ENCODE measurements at places on chromosomes 3 and 15.

- DNase-seq = no peak
Measured at GRCh38 chr15:100346866-100347512, 5.2 kb upstream of the ADAMTS17 start.

DNA sequence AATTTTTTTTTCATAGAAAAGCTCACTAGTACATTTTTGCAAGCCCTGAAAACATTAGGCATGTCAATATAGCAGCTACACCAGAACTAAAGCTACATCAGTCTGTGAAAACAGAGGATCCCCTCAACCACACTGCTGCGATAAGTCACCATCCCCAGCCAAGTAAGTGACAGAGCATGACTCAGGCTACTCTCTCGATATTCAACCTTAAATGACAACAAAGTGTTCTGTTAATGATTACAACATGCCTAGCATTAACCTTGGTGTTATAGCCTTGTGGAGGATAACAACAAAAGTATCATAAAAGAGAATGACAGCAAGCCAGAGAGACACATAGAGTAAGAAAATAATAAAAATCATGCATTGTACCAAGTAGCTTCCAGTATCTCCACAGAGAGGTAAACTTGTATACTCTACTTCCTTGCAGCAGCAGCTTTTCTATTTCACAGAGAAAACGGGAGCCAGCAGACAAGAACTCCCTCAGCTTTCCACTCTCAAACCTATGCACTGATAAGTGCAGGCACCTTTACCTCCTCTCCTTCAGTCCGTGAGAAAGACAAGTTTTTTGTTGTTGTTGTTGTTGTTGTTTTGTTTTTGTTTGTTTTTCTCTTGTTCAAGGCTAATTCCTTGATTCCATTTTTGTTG, 76.6 kb downstream of the GBE1 start:
- no peak for DNase-seq

- no peak for DNase-seq
Measured at GRCh38 chr3:95798628-95799027, 1015.8 kb upstream of the EPHA6 start.

DNA sequence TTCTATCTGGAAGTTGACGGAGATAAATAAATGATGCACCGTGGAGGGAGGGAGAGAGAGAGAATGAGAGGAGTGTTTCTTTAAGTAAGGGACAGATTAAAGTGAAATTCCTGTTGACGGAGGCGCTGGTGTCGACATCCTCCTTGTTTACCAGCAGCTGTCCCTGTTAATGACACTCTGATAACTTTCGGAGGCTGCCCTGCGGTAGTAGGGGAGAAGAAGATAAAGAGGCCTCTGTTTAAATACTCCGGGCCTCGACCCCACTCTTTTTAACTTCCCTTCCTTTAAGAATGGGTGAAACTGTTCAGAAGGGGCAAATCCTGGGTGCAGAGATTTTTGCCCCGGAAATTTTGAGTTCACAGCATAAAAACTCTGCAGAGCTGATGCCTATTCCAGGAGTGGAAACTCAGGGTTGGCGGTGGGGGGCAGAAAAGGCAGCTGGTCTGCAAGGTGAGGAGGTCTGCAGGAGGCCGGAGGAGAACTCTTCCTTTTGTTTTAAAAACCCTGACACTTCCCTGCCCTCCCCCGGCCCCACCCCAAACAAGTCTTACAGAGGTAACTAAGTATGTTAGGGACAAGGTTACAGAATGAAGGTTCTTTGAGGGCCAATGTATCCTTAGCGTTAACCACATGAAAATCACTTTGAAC, 276.6 kb upstream of the NR2F2 start:
- no peak for DNase-seq

DNA sequence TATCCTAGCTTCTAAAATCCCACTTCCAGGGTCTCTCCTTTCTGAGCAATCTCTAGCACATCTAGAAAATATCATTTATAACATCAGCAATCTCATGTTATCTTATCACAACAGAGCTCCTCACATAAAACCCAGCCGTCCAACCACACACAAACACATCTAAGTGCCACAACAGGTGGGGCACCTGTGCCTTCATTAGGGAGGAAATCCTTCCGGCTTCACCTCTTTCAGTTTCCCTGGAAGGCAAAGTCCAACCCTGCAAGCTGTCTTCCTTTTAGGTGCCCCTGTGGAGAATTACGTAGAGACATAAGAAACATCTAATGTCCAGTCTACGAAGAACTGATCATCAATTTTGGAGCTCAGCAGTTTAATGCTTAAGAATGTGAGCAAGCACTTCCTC, 1.6 kb downstream of the ZDHHC3 start:
- DNase-seq = no peak

- DNase-seq = no peak
Measured at GRCh38 chr15:60020736-60021135, 16.6 kb downstream of the FOXB1 start.

DNA sequence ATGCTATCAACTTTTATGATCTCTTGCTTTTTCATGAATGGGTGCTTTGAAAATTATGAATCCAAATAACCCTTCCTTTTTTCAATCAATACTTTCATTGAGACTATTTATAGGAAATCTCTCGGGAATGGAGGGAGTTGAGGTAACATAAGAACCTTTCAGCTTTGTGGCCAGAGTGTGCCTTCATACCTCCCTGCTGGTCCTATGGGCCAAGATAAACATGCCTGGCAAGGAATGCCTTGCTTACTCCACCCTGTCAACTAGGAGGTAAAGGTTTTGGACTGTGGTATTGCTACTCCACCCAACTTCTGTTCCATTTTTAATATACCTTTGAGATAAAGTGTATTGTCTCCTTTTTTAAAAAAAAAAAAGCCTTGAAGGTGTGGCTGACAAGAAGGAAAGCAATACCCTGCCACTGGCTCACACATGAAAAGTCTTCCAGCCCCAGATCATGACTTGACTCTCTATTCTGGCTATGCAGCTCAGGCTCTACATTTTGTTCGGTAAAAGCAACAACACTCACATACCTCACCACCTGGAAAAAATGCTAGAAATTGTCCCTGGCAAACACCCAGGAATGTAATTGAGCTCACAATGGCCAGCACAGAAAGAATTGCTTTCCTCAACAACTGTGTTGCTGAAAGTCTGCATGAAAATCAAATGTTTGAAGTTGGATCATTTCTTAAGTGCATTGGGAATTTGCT, 35.8 kb downstream of the COL8A1 start:
- no peak for DNase-seq

DNA sequence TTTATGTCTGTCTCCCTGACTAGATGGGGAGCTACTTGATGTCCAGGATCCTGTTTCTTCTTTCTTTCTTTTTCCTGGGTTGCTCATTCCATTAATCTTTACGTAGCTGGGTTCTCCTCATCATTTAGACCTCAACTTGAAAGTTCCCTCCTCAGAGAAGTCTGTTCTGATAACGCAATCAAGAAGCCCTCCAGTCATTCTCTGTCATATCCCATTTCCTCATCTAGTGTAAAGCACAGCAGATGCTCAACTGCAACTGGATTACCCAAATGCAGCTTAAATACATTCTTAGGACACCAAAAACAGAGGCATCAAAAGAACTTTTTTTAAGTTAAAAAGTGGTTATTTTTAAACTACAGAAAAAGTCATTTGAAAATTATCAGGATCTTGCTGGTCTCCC, 51.7 kb upstream of the ST3GAL6 start:
- no peak for DNase-seq

- DNase-seq = no peak
Measured at GRCh38 chr3:22634433-22634832, 568.7 kb upstream of the UBE2E2 start.

DNA sequence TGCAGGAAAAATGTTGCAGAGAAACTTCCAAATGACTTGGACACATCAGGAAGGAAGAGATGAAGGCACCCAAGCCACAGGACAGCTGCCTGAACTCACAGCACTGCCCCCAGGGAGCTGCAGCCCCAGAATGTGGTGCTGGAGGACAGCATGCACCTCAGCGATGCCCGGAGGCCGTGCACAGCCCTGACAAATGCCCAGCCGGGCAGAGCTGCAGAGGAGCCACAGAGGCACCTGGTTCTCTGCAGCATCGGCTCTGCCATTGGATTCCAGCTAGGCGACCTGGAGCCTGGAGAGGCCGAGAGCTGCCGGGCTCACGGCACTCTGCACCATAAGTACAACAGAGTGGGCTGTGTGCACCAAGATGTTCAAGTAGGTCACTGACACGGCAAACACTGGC, 97.5 kb downstream of the OCA2 start:
- no peak for DNase-seq

- no peak for DNase-seq
Measured at GRCh38 chr3:65922441-65922840, 116.3 kb downstream of the MAGI1 start.

GRCh38 chr3:16513141-16514020, at the start of gene RFTN1:
RFTN1 (minus strand) TSS chr3:16513699; CDS start chr3:16493869, 19,830 bp downstream.
- DNase-seq = peak; percentile 67

DNA sequence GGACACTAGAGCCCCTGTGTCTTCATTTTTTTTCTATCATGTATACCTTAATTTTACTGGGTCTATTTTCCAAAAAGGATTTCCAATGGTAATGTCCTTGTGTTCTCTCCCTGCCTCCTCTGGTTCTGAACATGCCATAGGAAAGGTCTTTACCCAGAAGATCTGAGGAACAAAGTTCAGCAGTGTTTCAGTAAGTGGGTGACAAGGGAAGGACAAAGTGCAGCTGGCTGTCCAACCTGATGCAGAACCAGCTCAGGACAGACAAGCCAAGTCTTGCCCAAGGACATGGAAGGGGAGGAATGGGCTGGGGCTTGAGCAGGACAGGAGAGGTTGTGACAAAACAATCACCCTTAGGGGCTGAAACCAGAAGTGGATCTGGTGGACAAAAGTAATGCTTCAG, 61.2 kb upstream of the STRIT1 start:
- no peak for DNase-seq

GRCh38 chr15:62883938-62884479, 158.5 kb upstream of the TPM1 start:
- DNase-seq = no peak

GRCh38 chr3:79871656-79872055, 103.9 kb upstream of the ROBO1 start:
- DNase-seq = no peak

- DNase-seq = no peak
Measured at GRCh38 chr3:74127256-74127655, 487.2 kb downstream of the CNTN3 start.

DNA sequence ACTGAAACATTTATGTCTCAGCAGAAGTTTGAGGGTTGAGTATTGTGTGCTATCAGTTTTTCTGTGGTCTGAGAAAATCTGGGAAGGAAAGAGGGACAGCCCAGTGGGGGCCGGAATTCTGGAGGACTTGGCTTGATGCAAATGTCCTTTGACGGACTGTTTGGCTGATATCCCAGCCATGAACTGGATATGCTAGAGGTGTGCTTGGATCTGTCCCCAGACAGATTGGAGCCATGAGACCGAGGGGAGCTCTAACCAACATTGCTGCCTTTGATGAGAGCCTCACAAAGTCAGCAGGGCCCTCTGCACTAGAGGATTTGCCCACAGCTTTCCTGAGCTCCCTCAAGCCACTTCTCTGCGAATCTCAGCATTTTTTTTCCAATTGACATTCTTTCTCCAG, 405.6 kb downstream of the NTRK3 start:
- DNase-seq = no peak

- DNase-seq = peak; percentile 84
Measured at GRCh38 chr3:156816794-156817645, 9.1 kb upstream of the LEKR1 start.

DNA sequence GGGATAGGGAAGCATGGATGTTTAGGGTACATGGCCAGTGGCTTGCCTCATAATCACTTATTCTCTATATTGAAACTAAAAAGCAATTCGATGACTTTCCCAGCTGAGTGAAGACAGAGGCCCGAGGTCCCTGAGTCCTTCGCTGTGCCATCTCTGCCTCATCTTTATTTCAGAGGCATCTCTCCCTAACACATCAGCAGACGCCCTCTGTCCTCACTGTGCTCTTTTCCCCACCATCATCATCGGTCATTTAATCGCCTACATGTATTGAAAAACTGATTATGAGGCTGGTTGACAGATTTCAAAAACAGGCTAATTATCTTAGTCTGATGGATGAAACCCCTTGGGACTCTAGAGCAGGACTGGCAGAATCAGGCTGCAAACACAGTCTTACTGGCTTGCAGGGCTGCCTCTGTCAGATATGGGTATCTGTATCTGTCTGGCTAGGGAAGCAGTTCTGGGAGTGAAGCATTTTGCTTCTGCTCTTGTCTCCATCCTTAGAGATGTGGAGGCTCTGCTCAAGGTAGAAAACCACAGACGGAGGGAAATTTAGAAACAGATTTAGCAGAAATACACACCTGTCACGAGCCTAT, 291.0 kb upstream of the CHRM5 start:
- no peak for DNase-seq

GRCh38 chr15:69593981-69594966, 141.7 kb downstream of the RPLP1 start:
- no peak for DNase-seq

DNA sequence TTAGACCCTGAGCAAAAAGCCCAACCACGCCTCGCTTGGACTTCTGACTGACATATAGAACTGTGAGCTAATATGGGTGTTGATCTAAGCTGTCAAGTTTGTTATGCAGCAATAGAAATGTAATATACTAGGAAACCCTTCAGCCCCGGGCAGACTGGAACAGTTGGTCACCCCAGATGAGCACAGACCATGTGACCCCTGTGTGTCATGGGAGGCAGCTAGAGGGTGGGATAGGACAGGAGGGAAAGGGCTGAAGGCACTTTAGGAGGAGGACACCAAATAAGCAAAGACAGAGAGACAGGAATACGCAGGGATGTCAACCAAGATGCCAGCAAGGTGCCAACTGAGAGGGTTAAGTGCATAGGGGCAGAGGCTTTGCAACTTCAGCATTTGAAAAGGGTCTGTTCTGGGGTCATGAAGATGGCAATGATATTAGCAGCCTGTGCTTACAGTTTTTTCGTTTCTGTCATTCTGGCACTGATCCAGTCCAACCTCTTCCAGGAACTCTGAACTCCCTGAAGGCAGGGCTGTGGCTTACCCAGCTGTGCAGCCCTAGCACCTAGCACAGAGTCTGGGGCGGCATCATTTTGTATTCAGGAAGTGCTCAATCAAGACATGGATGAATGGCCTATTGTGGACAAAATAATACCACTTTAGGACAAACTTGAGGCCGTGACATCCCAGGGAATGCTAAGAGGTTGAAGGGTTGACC, 51.4 kb downstream of the HES1 start:
- DNase-seq = no peak

GRCh38 chr3:48301800-48302166, 31.7 kb downstream of the SPINK8 start:
- no peak for DNase-seq

GRCh38 chr15:99212406-99212805, 37.0 kb downstream of the TTC23 start:
- no peak for DNase-seq
